NCI-H510A (cell line): ENCODE measurements at places on chromosomes 12 and 14.

- no peak for DNase-seq
Measured at GRCh38 chr14:47210099-47210498, 465.3 kb downstream of the MDGA2 start.

DNA sequence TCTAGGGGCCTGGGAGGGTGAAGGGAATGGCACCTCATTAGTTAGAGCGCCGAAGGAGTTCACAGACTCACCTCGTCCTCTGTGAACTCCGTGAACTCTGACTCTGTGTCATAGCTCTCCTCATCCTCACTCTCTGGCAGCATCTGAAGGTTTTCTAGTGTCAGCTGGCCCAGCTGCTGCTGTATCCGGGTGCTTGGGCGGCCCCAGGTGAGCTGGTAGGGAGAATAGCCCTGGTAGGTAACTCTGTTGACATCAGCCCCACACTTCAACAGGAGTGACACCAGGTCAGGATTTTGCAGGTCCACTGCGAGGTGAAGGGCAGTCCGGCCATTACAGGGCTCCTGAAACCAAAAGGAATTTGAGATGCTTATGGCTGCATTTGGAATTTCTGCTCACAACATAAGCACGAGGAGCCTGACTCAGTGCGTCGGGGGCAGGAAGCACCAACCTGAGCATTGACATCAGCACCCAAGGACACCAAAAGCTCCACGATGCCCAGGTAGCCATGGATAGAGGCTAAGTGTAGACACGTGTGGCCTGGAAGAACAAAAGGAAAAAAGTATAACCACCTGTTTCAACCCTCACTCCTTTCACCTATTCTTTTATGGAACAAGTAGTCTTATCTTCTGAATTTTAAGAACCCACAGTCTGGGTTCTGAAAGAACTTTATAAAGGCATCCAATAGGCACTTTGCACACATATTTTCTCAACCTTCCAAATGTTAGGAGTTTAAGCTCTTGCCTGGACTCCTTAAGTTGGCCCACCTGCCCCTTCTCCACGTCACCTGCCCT, 2.0 kb downstream of the NFKBIA start:
- DNase-seq = no peak

GRCh38 chr12:42758806-42759205, 169.3 kb upstream of the PRICKLE1 start:
- no peak for DNase-seq

GRCh38 chr12:126492181-126492580, 1426.9 kb downstream of the AACS start:
- DNase-seq = no peak

DNA sequence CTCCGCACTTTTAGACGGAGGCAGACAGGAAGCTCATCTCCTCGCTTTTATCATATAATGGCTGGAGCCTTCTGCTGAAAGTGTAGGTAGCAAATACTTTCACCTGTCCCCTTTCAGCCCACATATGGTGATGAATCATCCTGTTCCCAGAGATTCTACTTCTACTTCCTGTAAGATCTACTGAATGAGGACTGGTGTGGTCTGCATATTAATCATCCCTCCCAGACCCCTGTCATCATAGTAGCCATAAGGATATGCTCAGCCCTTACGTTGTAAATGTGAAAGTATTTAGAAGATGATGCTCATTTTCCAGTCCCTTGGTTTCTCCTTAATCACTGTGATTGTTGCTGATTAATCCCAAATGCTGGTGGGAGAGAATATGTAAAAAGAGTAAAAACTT, 268.2 kb upstream of the GRIP1 start:
- no peak for DNase-seq

DNA sequence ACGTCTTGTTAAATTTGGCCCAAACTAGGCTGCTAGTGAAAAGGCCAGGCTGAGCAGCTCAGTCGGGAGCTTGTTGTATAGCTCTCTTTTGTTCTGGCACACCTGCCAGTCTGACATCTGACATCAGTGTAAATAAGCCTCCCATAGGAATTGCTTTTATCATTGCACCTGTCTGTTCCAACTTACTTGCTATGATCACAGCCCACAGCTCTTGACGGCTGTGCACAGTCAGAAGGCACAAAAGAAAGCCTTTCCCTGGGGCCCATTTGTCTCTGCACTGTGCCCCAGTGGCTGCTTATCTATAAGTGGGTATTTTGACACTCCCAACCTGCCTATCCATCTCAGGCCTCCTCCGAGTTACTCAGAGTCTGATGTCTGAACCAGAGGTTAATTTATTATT, 324.5 kb downstream of the NUAK1 start:
- peak; percentile 91 for DNase-seq

GRCh38 chr12:22473212-22473611, 71.1 kb downstream of the C2CD5 start:
- no peak for DNase-seq

DNA sequence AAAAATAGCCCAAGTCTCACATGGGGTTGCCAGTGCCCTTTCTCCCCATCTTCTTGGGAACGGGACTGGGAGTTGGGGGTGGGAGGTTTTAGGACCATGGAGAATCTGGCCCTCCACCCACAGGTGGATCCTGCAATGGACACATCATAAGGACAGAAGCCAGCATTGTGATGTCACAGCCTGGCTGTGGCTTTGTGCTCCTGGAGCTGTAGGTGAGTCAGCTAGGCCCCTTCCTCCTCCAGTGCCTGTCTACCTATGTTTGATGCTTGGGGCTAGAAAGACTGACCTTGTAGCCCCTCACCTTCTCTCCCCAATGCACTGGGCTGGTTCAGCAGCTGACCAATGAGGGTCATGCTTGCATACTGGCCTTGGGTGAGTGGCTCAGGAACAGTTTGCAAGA, at the start of gene CCDC197:
TSS of gene CCDC197 (plus strand) at position 220 of the 400 bp plus-strand sequence. CDS start 831 bp downstream, outside the sequence.
- no peak for DNase-seq

DNA sequence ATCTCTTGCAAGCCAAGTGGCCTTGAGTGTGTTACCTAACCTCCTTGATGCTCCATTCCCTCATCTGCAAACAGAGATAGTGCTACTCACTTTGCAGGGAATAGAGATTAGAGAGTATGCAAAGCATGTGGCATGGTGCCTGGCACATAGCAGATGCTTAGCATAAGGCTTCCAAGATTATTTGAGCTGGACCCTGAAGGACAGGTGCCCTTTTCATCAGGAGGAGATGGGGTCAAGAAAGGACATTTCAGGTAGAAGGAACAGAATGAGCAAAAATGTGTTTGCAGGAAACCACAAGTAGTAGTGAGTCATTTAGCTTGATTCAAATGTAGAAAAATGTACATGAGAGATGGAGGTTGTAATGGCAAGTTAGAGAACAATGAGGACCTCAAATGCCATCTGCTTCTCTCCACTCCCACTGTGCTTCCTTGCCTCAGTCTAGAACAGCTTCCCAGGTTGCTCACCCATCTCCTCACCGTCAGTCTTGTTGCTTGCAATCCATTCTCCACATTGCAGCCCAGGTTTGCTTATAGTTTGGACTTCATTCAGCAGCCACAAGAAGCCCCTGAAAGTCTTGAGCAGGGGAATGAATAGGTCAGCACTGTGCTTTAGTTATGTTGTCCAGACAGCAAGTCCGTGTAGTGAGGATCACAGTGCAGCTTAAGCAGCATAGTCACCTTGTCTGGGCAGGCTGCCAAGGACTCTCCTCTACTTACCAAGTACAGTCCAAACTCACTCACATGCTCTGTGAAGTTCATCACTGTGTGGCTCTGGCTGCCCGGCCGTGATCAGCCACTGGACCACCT, 536.3 kb upstream of the CCDC196 start:
- peak; percentile 56 for DNase-seq

GRCh38 chr12:111444925-111445725, 39.4 kb downstream of the SH2B3 start:
- no peak for DNase-seq

GRCh38 chr14:93759719-93760307, 28.5 kb downstream of the PRIMA1 start:
- DNase-seq = peak; percentile 31

DNA sequence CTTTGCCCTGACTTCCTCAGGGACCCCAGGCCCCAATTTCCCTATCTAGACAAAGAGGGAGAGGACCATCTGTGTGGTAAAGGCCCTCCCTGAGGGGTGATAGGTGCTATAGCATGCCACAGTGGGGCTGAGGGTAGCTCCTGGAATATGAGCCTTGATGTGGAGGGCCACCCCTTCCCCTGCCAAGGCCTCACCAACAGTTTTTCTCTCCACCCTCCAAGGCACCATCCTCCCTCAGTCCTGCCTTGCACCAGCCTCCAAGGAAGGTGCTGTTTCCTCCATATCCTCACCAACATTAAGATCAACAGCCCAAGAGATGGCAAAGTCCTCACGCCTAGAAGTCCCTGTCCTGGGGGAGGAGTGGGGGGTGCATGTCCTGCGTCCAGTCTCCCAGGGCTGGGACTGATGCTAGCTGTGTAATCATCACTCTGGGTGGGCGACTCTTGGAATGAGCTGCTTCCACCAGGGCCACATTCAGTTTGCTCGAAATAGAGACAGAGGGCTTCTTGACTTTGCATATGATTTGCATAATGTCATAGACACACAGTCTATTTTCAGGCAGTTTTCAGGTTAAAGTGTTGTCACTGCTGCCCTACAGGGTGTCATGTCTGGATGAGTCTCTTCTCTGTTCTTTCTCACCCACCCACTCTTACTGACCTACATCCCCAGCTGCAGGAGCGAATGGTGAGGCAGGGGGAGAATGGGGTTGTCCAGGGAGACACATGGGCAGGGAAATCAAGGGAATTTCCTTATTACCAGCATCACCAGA, 17.4 kb downstream of the ACVRL1 start:
- DNase-seq = no peak

DNA sequence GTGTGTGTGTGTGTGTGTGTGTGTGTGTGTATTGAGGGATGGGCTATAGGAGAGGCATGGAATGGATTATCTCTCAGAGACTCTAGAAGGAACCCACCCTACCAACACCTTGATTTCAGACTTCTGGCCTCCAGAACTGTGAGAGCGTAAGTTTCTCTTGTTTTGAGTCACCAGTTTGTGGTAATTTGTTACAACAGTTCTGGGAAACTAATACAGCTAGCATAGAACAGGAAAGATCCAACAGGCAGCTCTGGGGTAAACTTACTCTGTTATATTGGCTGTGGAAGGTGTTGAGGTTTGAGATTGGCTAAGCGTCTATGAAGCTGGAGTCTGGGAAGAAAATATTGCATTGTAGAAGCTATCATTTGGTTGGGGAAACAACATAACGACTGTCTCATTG, 334.3 kb downstream of the AACS start:
- DNase-seq = no peak

- no peak for DNase-seq
Measured at GRCh38 chr12:27014859-27015729, 910 bp upstream of the TM7SF3 start.

DNA sequence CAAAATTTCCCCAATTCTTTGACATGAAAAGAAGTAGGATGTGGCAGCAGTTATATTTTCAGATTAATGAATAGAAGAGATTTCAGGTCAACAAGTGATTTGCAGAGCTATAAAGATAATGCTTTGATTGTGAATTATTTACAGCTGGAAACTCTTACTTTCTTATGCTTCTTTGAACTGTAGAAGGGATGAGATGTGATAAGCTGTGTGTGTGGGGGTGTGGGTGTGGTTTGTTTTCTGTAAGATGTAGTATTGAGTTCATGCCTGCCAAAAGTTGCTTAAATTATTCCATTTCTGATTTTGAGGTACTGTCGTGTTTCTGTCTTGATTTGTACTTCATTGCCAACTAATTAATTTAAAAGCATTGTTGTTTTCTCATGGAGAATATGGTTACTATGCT, 22.7 kb downstream of the AEBP2 start:
- DNase-seq = no peak

DNA sequence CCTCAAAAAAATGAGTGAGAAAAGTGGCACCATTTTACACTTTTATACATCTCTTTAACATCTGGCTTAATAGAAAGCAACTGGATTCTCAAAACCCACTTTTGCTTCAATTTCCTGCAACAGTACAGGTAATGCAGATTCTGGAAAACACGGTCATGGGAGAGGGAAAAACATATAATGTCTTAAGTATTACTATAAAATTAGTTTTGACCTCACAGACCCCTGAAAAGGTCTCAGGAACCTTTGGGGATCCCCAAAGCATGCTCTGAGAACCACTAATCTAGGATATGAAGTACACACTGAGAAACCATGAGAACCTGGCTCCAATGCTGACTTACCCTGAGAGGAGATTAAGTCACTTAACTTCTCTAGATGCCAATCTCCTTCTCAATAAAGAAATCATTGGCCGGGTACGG, 64.7 kb downstream of the PPP2R5E start:
- DNase-seq = no peak

DNA sequence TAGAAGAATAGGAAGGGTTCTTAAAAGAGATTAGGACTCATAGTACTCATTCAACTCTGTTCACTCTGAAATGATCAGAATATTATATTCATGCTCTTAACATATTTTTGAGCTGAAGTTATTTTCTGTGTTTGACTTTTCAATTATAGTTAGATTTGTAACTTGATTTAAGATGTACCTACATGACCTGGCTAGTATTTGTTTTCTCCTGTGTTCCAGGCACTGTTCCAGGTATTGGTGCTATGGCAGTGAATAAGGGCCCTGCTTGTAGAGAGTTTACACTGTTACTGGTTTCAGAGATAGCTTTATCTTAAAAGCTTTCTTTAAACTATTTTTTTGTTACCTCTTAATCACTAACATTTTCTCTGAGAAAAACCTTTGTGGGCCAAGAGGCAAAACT, 19.1 kb upstream of the SLC17A8 start:
- no peak for DNase-seq

DNA sequence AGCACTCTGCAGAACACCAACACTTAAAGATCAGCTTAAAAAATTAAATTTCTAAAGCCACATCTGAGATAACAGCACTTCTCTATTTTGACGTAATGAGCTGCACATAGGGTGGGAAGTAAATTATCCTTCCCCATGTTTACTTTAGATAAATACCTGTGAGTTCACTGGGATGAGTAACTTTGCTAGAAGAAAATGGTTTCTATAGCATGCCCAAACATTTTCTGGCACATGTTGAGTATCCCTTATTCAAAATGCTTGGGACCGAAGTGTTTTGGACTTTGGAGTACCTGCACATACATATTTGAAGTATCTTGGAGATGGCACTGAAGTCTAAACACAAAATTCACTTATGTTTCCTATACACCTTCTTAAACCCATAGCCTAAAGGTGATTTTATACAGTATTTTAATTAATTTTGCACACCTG, 6.6 kb downstream of the SLC38A2 start:
- no peak for DNase-seq

DNA sequence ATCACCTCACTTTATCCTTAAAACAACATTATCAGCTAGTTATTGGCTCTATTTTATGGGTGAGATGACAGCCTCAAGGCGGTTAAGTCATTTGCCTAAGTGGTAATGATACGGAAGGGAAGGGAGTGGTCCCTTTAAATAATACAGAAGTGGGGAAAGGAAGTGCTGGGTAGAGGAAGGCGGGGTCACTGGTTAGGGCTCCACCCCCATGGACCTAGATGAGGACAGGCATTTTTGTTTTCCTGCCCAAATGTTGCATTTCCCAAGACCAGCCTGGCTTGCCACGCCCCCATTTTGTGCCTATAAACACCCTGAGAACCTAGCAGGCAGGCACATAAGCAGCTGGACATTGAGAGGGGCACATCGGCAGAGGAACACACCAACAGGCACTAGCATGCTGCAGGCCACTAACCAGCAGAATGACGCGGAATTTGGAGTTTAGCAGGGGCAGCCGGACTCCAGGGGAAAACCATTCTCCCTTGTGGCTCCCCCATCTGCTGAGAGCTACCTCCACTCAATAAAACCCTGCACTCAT, 100.9 kb downstream of the EPS8 start:
- DNase-seq = no peak

GRCh38 chr14:99415496-99416281, 65.0 kb downstream of the SETD3 start:
- DNase-seq = peak; percentile 49
